ENCODE measurements at places on chromosomes 16 and 17. TPM values are rescaled to one million over a fixed set of nuclear protein-coding genes. Genes with fewer than 3 reads are reported as not detected.

The OR4D1 gene
- not detected for total RNA-seq

The ST6GALNAC2 gene
- 5.0 TPM for total RNA-seq

DNA sequence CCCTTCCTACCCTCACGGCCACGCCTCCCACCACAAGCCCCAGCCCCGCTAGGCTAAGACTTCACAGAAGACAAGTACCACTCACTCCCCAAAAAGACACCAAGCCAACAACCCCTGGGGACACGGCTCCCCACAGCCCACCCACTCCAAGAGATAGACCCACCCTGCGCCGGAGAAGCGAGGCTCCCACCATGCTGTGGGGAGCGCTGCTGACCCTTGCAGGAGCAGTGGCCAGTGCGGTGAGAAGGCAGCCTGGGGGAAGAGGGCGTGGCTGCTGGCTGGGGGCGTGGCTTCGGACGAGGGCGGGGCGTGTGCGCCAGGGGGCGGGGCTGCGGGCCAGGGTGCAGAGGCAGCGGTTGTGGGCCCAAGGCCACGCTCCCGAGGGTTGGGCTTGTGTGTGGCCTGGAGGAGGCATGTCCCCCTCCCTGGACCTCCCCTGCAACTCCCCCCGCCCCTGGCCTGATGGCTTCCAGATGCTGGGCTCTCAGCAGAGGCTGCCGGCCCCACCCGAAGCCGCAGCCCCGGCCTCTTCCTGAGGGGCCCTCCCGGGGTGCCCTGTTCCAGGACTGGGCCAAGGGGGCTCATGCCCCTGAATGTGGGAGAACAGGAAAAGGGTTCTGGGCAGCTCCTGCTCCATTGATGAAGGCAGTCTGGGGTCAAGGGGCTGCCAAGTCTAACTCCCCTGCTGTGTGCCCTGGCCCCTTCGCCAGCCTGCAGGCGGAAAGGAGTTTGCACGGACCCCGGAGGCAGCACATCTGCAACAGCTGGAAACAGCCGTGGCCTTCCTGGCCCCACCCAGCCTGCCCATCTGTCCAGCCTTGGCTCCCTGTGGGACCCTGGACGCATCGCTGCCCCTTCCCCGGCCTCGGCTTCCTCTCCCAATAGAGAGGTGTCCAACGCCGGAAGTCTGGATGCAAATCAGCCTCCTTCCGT is 9.1 kb downstream of the TFAP4 start:
- DNase-seq = no peak

DNA sequence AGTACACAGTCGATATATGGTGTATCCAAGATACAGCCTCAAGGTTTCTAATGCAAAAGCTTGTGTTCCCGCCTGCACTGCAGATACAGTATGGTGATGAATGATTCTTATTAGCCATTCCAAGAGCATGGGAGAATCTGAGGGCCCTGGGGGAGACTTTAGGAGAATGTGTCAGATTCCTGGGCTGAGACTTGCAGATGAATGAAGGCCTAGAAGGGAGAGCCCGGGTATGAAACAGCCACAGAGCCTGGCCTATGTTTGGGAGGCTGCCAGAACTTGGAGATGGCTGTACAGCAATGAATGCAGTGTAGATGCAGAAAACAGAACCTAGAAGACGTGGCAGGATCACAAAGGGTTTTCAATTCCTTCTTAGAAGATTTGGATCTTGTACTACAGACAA is 510.7 kb downstream of the HAPSTR1 start:
- DNase-seq = no peak

DNA sequence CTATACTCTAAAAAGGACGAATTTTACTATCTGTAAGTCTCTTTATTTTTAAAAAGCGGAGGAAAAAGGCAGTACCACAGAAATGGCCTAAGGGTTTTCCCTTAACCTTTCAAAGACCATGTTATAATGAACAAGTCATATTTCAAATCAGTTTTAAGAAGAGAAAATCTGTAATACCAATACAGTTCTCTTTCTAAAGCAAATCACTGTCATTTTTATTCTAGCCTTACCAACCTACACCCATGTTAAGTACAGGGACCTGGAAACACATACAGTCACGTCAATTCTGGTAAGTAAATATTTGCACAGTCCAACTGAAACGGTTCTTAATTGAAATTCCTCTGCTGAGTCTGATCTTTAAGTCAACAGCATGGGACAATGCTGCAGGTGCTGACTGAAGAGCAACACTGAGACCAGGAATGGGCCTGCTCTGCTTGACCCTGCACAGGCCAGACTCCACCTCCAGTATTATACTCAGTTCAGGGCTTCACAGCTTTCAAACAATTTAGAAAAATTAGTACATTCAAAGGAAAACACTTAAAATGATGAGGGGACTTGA is 20.2 kb downstream of the MBTPS1 start:
- no peak for DNase-seq
